Epithelial cell of esophagus (primary cell): ENCODE measurements at places on chromosomes 7 and 10.

GRCh38 chr7:149286811-149287400 is 24.9 kb downstream of the ZNF783 start:
- DNase-seq, result peak; percentile 51

DNA sequence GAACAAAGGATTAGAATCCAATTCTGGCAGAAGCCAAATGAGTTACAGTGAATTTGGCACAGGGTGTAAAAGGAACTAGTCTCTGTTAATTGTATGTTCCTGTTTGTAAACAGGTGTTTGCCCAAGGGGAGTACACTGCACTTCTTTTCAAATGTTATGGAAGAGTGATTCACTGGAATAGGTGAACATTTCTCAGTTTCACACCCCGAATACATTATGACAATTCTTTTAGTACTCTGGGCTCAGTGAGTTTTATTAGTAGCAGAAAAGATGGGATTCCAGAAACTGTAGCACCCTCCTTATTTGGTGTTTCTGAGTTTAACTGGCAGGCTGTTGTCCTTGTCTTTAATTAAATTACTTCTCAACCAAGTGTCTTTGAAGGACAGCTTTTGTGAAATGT is 329.2 kb downstream of the BBS9 start:
- no peak for DNase-seq

- peak; percentile 85 for DNase-seq
These were observed 3.7 kb downstream of the ABHD11 start for GRCh38 chr7:73734619-73735527.

DNA sequence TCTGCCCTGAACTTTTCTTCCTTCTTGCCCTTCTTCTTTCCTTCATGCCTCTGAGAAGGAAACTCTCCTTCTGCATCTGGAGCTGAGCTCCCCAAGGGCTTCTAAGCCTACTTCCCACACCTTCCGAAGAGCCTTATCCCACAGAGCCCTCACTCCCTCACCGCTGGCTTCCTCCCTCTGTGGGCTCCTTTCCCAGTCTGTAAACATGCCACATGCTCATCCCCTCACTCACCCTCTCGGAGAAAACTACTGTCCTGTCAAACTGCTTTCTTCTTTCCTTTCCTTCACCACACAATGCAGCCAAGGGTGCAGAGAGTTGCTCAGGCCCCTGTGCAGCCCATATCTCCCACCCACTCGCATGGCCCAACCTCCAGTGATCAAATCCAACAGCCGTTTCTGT is 18.1 kb downstream of the ANKRD16 start:
- DNase-seq, result no peak

- no peak for DNase-seq
These were observed at the start of gene MYL7 for GRCh38 chr7:44141221-44141850. Gene MYL7 (minus strand): TSS chr7:44141332. CDS start chr7:44141305, 27 bp downstream.

GRCh38 chr10:30420266-30420665 is 13.7 kb upstream of the MAP3K8 start:
- no peak for DNase-seq

- peak; percentile 78 for DNase-seq
These were observed 2.6 kb downstream of the MRPS33 start for GRCh38 chr7:141012044-141012685.

- DNase-seq, result no peak
These were observed 120.4 kb downstream of the PKD1L1 start for GRCh38 chr7:47827871-47828270.

- no peak for DNase-seq
These were observed 68.0 kb upstream of the KLF6 start for GRCh38 chr10:3853016-3853415.

GRCh38 chr10:248307-248706 is 113.1 kb downstream of the ZMYND11 start:
- DNase-seq, result no peak

GRCh38 chr10:14009371-14010100 is 321.2 kb downstream of the FRMD4A start:
- peak; percentile 60 for DNase-seq

GRCh38 chr10:88944813-88945212 is 7.8 kb downstream of the ACTA2 start:
- no peak for DNase-seq

DNA sequence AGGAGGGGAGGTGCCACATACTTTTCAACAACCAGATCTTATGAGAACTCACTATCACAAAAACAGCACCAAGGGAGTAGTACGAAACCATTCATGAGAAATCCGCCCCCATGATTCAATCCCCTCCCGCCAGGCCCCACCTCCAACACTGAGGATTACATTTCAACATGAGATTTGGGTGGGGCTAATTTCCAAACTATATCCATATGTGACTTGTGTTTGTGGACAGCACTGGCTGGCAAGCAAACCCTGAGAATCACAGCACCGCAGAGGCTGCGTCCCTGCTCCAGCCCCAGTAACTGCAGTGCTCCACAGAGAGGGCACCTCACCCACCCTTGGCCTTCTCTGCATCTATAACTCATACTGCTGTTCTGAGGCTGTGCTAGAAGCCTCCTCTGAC is 211.2 kb upstream of the PODXL start:
- DNase-seq, result no peak

GRCh38 chr10:7406712-7407333 is 4.0 kb downstream of the SFMBT2 start:
- DNase-seq, result no peak

DNA sequence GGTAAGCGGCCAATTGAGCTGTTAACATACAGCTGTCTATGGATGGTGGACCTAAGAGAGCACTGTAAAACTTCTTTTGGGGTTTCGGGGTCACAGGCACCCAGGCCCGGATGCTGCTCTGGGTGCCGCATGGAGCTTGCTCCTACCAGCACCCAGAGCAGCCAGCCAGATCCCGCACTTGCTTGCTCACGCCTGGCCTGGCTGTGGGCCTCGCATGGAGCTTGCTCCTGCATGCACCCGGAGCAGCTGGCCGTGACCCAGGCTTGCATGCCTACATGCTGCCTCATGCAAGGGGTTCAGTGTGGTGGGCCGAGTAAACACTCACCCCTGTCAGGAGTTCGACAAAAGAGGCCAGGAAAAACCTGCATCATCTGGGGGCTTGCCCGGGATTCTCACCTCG is 896.9 kb downstream of the SORCS1 start:
- DNase-seq, result no peak

DNA sequence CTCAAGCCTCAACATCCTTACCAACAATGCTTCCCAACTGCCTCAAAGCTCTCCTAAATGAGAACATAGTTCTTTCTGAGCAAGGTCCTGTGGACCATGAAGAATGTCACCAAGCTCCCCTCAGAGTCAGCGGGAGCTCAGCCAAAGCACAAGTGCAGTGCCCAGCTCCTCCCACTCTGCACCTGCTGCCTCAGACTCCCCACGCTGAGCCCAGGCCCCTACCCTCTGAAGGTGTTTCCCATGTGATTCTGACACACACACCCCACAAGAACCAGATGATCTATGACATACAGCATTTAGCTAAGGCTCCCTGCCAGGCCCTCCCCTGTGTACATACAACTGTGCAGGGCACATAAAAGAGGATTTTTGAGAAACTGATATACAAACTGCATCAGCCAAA is 19.2 kb downstream of the ERCC6 start:
- DNase-seq, result no peak

DNA sequence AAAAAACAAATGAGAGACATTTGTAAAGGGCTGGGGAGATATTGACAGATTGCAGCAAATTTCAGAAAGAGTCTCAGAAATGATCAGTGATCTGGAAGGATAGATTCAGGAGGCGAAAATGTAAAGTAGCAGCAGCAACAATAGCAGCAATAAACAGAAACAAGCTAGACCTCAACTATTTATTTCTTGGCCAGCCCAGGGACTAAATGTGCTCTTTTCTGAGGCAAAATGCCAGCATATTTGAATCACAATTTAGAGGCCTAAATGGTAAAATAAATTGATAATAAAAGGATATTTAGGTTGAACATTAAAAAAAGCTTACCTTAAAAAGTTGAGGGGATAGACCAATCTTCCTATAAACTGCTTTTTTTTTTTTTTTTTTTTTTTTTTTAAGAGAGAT is 134.6 kb upstream of the ITGB1 start:
- DNase-seq, result no peak

- DNase-seq, result no peak
These were observed 46.8 kb downstream of the PIK3AP1 start for GRCh38 chr10:96673318-96674099.

DNA sequence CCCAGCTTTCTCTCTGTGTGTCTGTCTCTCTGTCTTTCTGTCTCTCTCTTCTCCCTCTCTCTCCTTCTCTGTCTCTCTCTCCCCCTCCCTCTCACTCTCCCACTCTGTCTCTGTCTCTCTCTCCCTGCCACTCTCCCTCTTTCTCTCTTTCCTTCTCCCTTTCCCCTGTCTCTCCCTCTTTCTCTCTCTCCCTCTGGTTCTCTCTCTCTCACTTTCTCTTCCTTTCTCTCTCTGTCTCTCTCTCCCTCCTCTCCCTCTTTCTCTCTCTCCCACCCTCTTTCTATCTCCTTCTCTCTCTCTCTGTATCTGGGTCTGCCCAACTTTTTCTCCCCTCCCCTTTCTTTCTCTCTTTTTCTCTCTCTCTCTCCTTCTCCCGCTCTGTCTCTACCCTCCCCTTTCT is 36.5 kb downstream of the SEC61G start:
- no peak for DNase-seq

DNA sequence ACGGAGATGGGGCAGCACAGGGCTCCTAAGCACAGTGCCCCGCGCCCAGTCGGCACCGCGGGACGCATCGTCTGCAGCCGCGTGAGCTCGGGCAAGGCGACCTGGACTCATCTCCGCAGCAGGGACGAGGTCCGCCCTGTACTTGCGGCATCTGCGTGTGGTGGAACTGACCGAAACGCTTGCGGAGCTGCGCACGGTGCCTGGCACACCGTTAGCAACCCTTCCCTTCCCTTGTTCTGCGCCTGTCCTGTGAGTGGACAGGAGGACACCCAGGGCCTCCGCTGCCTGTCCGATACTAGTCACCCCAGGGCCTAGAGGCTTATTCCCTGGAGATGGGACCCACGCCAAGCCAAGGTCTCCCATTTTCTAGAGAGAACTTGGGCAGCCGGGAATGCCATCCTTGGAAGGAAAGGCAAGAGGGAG is 98.5 kb downstream of the WDR11 start:
- no peak for DNase-seq

DNA sequence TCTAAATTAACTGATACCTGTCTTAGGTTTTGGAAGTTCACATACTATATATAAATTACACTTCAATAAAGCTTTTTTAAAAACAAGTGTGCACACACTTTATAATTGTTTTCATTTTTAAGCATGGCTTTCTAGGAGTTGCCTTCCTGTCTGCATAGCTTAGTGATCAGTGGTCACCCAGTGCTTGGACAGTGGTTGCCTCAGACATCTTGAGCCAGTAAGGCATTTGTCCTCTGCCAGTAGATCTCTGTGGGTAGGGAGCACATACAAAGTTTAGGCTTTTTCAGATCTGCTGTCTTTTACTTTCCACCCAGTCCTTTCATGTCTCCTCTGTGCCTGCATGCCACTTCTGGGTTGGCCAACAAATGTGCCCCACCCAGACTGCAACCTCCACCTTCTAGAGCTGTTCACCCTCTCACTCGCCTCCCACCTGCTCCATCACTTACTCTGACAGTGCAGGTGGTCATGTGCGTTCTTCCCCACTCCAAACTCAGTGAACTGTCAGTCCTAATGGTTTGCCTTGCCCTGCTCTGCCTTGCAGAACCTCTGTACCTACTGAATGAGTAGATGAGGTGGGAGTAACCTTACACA is 31.7 kb downstream of the TPST1 start:
- DNase-seq, result no peak

DNA sequence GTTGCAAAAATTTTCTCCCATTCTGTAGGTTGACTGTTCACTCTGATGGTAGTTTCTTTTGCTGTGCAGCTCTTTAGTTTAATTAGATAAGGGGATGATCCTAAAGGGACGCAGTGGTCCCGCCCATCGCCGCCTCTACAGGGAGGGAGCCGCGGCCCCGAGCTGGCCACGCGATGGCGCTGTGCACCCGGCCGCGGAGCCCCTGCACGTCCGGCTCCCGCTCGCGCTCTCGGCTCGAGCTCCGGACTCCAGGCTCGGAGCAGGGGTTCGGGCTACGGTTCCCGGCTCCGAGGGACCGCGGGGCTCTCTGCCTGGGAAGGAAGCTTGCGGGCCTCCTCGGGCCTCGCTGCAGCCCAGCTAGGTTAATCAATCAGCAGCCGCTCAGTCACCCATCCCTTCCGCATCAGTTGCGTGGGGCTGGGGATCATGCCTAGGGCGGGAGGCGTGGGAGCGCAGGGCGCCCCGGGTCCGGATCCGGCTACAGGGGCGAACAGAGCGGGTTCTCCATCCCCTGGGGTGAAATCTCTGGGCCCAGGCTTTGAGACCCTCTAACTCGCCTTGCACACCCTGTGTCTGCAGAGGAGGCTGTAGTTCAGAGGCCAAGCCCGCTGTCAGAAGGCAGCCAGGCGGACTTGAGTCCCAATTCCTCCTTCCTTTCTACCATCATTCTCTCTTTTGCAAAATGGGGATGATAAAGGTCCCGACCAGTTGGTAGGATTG is 97.9 kb downstream of the WDR11 start:
- DNase-seq, result peak; percentile 64

DNA sequence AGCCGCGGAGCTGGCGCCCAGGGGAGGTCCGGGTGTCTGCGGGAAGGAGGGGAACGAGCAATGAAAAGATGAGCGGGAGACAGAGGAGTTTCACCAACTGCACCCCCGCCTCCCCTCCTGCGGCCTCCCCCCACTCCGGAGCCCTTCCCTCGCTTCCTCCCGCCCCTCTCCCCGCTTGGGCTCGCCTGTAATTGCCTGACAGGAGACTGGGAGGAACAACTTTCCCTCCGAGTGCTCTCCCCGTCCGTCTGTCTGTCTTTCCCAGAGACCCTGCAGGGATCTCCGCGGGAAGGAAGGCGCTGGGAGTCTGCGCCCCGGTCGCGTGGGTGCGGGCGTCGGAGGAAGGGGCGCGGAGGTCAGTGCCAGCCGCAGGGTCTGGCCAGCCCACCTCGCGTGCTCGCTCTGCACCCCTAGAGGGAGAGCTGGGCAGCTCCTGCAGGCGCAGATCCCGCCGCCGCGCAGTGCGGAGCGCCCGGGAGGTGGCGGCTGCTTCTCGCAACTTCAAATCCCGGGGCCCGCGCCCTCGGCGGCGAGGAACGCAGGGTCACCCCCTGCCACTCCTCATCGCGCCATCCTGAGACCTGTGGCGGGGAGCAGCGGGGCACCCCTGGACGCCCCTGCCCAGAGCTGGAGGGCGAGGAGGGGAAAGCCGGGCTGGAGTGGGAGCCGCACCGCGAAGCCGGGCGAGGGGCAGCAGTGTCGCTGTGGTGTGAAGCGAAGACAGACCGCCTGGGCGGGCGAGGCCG is 511 bp upstream of the NRP1 start:
- DNase-seq, result peak; percentile 87

DNA sequence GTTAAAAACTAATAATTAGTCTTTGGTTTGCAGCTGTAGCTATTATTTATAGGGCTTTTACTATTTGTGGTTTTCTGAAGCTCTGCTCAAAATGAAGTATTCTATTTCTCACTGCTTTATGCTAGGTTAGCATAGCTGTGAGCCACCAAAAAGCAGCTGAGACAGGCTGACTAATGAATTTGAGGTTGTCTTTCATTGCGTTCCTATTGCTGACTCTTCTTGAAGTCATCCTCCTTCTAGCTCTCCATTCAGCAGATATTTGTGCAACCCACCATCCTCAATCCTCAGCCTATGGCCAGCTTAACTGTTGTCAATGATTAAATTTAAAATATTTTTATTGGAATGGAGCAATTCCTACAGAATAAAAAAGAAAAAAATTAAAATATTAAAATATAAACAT is 2.1 kb upstream of the RALA start:
- DNase-seq, result peak; percentile 86
